RPMI8226 (cell line): ENCODE measurements at places on chromosomes 5 and 9.

GRCh38 chr5:117411701-117412100 is 837.1 kb upstream of the SEMA6A start:
- no peak for DNase-seq

DNA sequence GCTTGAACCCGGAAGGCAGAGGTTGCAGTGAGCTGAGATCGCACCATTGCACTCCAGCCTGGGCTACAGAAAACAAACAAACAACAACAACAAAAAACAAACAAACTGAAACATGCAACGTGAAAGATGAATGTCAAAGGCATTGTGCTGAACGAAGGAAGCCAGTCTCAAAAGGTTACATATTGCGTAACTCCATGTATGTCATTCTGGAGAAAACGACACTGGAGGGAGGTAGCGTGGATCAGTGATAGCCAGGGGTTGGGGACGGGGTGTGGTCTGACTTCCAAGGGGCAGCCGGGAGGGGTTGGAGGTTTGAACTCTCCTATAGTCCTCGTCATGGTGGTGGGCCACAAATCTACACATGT is 12.1 kb upstream of the WDR5 start:
- DNase-seq = no peak

DNA sequence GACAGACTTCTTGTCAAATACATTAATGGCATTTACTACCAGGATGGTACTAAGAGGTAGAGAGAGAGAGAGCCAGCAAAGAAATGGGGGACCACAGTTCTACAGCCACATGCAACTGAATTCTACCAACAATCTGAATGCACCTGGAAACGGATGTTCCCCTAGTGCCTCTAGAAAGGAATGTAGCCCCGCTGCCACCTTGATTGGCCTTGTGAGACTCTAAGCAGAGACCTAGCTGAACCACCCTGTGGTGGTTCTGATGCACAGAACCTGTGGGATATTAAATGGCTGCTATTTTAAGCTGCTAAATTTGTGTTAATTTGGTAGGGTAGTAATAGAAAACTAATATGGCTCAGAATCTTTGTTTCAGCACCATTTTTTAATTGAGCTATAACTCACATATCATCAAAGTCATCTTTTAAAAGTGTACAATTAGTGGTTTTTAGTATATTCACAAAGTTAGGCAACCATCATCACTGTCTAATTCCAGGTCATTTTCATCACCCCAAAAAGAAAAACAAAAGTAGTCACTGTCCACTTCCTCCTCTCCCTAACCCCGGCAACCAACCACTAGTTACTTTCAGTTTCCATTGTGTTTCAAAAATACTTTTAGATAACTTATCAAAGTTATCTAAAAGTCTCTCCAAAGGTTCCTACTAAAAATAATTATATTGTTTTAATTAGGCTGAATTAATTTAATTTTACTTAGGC is 51.7 kb downstream of the CPLANE1 start:
- DNase-seq = peak; percentile 19

DNA sequence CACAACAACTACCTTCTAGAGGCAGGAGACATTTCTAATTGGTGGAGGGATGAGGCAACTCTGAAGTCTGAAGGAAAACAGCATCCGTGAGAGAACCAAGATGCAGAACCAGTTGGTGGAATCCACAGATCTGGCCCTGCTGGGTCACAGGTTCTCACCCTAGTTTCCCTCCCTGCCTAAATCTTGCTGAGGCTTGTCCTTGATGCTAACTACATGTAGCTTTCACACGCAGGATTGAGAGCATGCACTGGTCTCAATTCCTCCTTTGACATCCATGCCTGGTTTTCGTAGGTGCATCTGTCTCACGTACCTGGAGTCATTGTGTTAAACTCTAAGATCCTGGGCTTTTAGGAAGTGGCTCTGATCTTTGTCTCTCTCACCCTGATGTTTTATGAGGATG is 9.7 kb upstream of the F2RL1 start:
- DNase-seq = no peak

DNA sequence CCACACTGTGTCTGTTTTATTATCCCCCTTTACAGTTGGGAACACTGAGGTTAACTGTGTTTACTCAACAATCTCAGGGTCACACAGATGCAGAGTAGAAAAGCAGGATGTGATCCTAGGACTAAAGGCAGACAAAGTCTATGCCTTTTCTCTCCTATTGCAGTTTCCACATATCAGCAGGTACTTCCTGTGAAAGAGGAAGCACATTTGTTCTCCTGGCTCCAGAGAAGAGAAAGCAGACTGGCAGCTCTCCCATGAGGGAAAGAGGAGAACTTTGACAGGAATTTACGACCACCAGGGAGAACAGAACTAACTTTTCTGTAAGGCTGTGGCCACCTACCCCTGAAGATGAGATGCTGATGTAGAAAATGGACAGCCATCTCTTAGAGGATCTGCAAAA is 84.2 kb upstream of the TNC start:
- DNase-seq = no peak

GRCh38 chr9:16436545-16436944 is 433.9 kb downstream of the BNC2 start:
- no peak for DNase-seq

- DNase-seq = no peak
These were observed 8.4 kb upstream of the FAM120AOS start for GRCh38 chr9:93461821-93462220.

- DNase-seq = no peak
These were observed 376.6 kb downstream of the EFNA5 start for GRCh38 chr5:107294211-107294550.

- DNase-seq = no peak
These were observed 217.6 kb downstream of the NPR3 start for GRCh38 chr5:32928761-32929160.

DNA sequence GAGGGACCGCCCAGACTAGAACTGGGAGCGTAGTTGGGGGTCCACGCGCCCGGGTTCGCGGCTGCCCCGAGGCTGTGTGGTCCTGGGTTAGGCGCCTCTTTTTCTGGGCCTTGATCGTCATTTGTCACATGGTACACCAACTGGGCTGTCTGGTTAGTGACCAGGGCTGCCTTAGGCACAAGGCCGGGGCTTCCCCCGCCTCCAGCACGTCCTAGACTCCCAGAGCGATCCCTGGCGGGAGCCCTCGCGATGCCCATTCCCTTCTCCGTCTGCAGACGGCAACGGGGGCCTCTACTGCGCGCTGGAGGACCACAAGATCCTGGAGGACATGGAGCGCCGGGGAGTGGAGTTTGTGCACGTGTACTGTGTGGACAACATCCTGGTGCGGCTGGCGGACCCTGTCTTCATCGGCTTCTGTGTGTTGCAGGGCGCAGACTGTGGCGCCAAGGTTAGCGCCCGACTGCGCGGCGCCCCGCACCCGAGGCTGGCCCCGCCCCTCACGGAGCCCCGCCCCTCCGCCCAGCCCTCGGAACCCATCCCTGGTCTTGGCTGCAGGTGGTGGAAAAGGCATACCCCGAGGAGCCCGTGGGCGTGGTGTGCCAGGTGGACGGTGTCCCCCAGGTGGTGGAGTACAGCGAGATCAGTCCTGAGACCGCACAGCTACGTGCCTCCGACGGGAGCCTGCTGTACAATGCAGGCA is 1.5 kb downstream of the UAP1L1 start:
- no peak for DNase-seq

DNA sequence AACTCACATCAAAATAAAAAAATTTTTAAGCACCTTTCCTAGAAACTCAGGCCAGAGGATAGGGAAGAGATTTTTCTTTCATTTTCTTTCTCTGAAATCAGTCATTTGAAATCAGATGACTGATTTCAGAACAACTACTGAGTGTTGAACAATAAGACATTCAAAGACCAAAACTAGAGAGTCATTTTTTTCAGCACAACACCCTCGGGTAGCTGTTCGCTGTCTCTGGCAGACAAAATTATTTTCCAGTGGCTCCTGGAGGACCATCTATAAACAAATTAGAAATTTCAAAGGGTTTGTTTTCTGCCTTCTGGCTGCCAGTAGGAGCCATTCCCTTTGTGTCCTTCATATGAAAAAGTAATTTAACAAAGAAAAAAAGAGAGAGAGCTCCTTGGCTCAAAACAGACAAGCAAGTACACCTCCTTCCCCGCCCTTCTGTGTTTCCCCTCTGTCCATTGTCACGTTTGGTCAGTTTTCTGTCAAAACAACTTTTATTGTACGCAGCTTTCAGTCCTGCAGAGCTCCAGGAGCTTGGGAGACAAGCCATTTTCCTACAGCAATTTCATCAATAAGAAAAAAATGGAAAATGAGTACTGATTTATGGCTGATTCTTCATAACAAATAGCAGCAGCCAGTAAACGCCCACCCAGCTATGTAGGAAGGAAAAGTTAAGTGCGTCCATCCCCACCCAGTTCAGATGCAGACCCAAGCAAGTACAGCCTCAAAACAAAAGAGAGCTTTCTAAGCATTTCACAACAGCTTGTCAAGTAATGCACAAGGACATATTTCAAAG is 405.2 kb downstream of the ZNF608 start:
- DNase-seq = no peak

- DNase-seq = no peak
These were observed 501.5 kb downstream of the DMAC1 start for GRCh38 chr9:7298123-7298522.

DNA sequence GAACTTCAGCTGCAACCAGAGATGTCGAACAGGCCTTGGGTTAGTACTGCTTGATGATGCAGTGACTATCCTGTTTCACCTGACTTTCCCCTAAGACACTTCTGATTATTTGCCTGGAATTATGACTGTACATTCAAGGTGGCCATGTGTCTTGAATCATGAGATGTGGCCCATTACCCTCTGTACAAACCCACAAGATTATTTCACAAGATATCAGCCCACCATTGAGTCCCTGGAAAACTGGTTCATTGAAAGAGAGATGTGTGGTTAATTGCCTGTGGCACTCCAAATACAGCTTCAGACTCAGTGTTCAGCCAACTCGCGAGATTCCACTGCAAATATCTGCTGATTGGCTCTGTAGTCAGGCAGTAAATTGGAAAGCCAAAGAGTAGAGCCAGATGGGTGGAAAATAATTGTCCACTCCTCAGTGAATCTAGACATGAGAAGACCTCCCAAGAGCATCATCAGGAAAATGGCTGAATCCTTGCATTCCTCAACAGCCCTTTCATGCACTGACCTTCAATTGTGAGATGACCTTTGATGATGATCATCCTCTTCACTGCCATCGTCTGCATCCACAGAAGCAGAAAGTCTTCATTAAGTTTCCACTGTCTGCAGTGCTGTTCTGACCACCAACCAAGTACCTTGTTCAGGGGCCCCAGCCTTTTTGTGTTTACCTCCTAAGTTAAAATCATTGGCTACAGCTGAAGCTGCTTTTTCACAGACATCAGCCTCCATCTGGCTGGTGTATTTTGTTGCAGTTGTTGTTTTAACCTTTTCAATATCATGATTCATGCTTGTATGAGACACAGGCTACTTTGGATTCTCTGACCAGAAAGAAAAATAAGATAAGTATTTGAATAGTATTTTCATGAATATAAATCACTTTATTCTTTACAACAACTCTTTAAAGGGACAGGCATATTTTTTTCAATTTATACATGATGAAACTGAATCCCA is 75.2 kb downstream of the ESM1 start:
- no peak for DNase-seq

DNA sequence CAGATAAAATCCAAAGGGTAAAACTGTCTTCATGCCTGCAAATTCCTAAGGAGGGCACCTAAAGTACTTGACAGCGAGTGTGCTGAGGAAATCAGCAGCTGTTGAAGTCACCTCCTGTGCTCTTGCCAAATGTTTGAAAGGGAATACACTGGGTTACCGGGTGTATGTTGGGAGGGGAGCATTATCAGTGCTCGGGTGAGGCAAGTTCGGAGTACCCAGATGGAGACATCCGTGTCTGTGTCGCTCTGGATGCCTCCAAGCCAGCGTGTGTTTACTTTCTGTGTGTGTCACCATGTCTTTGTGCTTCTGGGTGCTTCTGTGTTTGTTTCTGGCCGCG is 727 bp upstream of the ADRB2 start:
- DNase-seq = no peak

- DNase-seq = no peak
These were observed 914.4 kb upstream of the COX7C start for GRCh38 chr5:85703296-85703695.

- no peak for DNase-seq
These were observed 24.0 kb upstream of the TRIM14 start for GRCh38 chr9:98142925-98143481.

- peak; percentile 15 for DNase-seq
These were observed 1.0 kb upstream of the UBTD2 start for GRCh38 chr5:172284611-172284980.

GRCh38 chr9:78030296-78030552 is 1.4 kb downstream of the GNAQ start:
- no peak for DNase-seq

DNA sequence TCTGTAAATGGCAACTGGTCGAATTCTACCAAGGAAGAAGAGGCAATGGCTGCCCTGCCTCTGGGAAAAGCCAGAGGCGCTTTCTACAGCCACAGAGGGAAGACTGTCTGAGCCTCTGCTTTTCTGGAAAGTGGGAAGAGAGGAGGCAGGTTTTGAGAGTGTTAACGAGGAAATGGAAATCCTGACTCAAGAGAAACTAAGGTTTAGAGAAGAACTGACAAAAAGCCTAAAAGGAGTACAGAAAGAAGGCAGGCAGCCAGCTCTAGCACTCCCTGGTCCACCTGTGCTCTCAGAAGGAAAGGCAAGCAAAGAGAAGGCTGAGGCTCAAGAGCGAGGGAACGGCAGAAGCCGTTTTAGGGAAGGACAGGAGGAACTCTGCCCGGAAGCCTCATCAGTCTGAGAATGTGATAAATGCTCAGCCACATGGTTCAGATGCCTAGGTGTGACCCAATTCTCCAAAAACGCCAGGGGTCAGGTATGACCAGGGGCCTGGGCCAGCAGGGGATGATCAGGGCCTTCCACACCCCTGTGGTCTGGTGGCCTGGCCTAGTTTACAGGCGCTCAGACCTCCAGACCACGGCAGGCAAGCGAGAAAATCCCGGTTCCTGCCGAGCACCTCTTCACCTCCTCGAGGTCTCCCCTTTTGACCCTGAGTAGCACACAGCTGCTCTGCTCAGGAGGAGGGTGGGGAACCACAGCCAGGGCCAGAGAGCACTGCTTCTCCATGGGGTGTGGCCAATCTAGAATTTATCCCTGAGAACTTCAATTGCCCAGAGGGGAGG is 79.9 kb upstream of the FBXW11 start:
- DNase-seq = no peak

DNA sequence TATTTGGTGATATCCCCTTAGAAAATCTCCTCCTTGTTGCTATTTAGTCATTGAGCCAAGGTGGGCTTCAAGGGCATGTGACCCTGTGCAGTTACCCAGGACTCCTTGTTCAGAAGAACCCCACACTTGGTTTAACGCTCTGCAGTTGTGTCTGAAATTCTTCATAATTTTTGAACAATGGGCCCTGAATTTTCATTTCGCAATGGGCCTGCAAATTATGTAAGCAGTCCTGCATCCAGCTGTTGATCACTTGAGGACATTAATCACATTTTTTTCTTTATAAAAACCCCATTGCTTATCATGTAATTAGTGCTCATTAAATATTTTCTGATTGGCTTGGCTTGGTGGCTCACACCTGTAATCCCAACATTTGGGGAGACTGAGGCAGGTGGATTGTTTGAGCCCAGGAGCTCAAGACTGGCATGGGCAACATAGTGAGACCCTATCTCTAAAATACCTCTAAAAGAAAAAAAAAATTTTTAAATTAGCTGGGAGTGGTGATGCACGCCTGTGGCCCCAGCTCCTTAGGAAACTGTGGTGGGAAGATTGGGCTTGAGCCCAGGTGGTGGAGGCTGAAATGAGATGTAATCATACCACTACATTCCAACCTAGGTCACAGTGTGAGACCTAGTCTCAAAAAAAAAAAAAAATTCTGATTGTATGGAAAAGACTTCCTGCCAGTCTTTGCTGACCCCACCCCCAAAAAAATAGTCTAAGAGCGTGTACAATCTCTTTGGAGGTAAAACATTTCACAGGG is 194.2 kb upstream of the HAPLN1 start:
- no peak for DNase-seq

- DNase-seq = no peak
These were observed 630.6 kb downstream of the TLE1 start for GRCh38 chr9:81058782-81059181.
